ENCODE measurements at places on chromosomes 13 and 19.

DNA sequence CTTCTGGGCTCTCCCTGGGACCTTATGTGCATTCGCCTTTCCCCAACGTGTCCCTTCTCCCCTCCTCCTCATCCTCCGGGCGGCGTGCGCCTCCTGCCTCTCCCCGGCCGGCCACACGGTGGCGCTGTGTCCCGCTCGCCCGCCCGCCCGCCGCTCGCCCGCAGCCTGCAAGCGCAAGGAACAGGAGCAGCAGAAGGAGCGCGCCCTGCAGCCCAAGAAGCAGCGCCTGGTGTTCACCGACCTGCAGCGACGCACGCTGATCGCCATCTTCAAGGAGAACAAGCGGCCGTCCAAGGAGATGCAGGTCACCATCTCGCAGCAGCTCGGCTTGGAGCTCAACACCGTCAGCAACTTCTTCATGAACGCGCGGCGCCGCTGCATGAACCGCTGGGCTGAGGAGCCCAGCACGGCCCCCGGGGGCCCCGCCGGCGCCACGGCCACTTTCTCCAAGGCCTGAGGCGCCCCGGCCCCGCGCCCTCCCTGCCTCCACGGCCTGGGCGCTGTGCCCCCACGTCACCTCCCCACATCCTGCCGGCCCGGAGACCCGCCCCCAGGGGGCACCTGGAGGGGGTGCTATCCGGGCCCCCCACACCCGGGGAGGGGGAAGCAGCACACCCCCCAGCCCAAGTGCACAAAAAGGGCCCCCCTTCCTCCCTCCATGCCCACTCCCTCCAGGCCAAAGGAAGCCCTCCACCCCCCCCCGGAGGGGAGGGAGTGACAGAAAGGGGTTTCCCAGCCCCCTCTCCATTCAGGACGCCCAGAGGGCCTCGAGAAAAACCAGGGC is 21.9 kb downstream of the ONECUT3 start:
- DNase-seq, result no peak

DNA sequence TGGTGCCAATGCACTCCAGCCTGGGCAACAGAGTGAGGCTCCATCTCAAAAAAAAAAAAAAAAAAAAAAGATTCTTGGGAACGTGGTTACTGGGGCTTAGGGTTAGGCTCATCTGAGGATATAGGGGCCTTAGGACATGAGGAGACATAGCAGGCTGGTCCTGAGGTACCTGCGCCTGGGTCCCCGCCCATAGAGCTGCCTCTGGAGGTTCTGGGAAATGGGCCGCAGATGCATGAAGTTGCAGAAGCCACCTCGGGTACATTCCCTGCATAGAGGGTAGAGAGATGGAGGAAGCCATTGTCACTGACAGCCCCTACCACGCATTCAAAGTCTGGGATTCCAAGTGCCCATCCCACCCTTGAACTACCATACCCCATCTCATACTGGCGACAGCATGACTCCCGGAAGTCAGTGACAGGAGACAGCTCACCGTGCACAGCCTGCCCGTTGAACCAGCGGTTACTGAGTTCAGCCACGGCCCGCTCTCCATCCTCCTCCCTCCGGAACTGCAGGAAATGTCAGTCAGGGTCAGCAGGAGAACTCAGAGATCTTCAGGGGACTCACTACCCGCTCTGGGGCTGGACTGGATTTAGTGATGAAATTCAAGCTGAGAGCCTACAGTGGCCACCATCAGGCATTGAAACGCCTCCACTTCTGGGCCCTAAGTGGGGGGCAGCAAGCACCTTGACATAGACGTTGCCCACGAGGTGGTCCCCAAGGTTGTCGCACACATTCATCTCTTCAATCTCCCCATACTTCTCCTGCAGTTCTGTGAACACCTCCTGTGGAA is 1.4 kb downstream of the U2AF1L4 start:
- DNase-seq, result no peak

GRCh38 chr19:1522061-1522460 is 1.8 kb upstream of the PLK5 start:
- no peak for DNase-seq

- DNase-seq, result no peak
Measured at GRCh38 chr13:30016398-30016797, 166.0 kb upstream of the UBL3 start.

DNA sequence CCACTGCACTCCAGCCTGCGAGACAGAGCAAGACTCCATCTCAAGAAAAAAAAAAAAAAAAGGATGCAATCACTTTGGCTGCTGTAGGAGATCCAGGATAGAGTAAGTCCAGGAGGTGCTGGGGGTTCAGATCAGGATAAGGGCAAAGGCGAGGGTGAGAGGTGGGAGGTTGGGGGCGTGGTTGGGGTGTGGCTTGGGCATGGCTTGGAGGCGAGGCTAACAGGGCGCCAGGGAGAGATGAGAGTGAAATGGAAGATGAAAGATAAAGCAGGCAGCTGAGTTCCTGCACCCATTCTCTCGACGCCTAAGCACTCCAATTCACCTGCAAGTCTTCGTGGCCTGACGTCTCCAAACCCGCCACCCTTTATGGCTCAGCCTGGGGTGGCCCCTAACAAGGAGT is 25.0 kb upstream of the ZNRF4 start:
- DNase-seq, result no peak

DNA sequence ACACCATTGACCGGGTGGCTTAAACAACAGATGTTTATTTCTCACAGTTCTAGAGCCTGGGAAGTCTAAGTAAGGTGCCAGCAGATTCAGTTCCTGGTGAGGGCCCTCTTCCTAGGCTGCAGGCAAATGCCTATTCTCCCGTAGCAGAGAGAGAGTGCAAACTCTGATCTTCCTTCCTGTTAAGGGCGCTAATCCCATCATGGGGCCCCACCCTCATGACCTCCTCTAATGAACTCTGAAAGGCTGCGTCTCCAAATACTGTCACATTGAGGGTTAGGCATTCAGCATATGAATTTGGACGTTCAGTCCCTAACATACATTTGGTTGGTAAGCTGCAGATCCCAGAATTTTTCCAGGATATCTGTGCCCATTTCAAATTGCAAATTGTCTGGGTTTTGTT is 128.8 kb downstream of the GGACT start:
- DNase-seq, result no peak

- peak; percentile 69 for DNase-seq
Measured at GRCh38 chr19:58409010-58409790, 751 bp downstream of the ZNF584 start.

GRCh38 chr13:45575146-45575829 is 40.3 kb downstream of the ERICH6B start:
- DNase-seq, result no peak

DNA sequence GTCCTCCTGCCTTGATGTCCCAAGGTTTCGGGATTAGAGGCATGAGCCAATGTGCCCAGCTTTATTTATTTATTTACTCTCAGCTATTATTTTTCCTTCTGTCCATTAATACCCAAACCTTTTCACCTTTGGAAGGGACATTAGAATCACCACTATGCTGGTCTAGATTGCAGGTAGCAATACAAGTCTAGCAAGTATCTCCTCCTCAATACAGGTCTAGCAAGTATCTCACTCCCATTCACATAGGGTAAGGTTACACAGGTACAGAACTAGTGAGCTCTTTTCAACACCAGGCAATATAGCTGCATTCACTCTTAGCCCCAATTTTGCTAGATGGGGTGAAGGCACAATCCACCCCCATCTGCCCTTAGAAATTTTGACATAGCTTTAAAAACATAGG is 17.4 kb upstream of the SPRYD7 start:
- DNase-seq, result no peak

- no peak for DNase-seq
Measured at GRCh38 chr13:40644838-40645604, 21.4 kb downstream of the FOXO1 start.
